A673 (cell line): ENCODE measurements at places on chromosomes 5 and 9.
A peak's percentile ranks its signal among the peaks of the same experiment; 100 is the strongest.

DNA sequence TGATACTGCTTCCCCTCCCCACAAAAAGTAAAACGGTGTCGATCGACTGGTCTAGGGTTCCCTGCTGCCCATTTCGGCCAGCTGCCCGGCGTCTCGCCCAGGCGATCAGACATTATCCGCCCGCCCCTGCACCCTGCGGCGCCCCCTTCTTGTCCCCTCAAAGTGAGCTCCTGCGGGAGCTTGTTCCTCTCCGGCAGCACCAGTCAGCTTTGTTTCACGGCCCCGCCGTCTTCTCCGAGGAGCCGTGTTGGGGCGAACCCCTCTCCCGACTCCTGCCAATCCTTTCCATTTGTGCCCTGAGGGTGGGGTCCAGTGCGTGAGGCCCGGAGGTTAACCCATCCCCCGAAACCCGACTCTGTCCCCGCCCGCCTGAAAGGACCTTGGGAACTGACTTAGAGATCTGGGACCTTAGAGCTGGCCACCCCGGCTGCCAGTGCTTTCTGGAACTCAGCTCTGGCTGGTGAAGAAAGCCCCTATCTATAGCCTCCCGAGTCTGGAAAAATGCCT, 518 bp downstream of the UBE2B start:
- H3K4me3 ChIP-seq: peak overlapping the region; percentile 66
- H3K4me1 ChIP-seq: peaks cover 6% of the 10 kb centered on the region
- DNase-seq: peak; percentile 44
- no peaks in the 10 kb centered on the region for H3K27me3 ChIP-seq
- H3K27ac ChIP-seq: peak overlapping the region; percentile 100
- peaks cover 15% of the 10 kb centered on the region for H3K36me3 ChIP-seq

DNA sequence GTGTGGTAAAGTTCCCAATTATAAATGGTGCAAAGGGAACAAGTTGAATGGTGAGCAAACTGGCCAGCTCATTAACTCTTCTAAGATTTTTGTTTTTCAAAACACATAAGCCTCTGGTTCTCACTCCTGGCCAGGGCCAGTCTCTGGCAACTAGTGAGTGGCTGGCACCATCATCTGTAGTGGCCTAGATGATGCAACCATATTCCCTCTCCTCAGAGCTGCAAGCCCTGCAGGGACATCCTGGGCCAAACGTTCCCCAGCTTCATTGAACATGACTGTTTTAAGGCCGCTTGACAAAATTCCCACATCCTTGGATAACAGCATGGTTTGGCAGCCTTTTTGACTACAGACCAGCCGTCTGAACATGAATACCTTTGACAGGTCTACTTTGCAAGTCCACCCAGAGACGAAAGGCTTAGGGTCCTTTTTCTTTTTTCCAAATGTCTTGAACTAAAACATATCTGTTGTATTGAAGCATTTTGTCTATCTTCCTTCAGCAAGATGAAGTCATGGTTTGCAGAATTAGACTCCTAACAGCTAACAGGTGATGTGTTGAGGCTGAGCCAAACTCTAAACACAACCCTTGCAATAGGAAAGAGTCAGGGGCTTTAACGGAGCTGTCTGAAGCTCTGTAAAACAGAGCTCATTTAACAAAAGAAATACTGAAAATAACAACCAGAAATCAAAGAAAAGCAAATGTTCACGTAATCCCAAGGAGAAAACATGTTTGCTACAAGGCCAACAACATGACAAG, 23.8 kb downstream of the MACROH2A1 start:
- no peak for DNase-seq
- no peaks in the 10 kb centered on the region for H3K4me1 ChIP-seq
- no peak overlapping the region for H3K4me3 ChIP-seq
- H3K36me3 ChIP-seq: peaks cover 62% of the 10 kb centered on the region
- no peaks in the 10 kb centered on the region for H3K27me3 ChIP-seq
- no peak overlapping the region for H3K27ac ChIP-seq

GRCh38 chr5:176899296-176899891, at the start of gene HK3:
Gene HK3 (minus strand): TSS chr5:176899346. CDS start chr5:176896159, 3,187 bp downstream.
- H3K27ac ChIP-seq: no peak within 1 kb of the TSS
- H3K4me1 ChIP-seq: no peaks in the 10 kb centered on the region
- H3K36me3 ChIP-seq: peaks cover 14% of the 10 kb centered on the region
- no peaks in the 10 kb centered on the region for H3K27me3 ChIP-seq

- no peak overlapping the region for H3K27ac ChIP-seq
- no peaks in the 10 kb centered on the region for H3K4me1 ChIP-seq
- no peaks in the 10 kb centered on the region for H3K27me3 ChIP-seq
- peaks cover 7% of the 10 kb centered on the region for H3K36me3 ChIP-seq
- H3K4me3 ChIP-seq: no peak overlapping the region
Observed at GRCh38 chr9:121770415-121771273, 119.2 kb downstream of the DAB2IP start.

GRCh38 chr9:32644698-32645097, 9.2 kb upstream of the TAF1L start:
- peaks cover 3% of the 10 kb centered on the region for H3K27me3 ChIP-seq
- peak; percentile 24 for DNase-seq
- H3K4me1 ChIP-seq: no peaks in the 10 kb centered on the region
- H3K27ac ChIP-seq: no peak overlapping the region

- peaks cover 24% of the 10 kb centered on the region for H3K36me3 ChIP-seq
Observed at GRCh38 chr9:120837921-120838320, 4.8 kb downstream of the PSMD5 start.

- H3K36me3 ChIP-seq: no peaks in the 10 kb centered on the region
- H3K27me3 ChIP-seq: no peaks in the 10 kb centered on the region
- no peaks in the 10 kb centered on the region for H3K4me1 ChIP-seq
- H3K4me3 ChIP-seq: no peak overlapping the region
- DNase-seq: no peak
Observed at GRCh38 chr5:157890836-157891597, 32.1 kb upstream of the CLINT1 start.

DNA sequence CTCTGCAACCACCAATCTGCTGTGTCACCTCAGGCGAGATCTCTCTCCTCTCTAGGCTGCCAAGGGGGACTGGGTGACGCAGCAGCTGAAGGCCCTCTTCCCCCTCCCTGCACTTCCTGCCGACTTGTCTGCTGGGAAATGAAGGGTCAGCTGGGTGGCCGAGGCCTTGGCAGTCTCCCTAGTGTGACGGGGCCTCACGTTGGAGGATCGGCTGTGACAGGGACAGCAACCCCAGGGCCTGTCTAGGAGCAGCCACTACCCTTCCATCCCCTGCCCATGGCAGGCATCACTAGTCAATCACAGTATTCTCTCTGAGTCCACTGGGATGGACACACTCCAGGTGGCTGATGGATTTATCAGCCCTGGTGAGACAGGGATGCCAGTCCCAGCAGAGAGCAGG, 107.3 kb upstream of the SARDH start:
- DNase-seq: no peak
- no peaks in the 10 kb centered on the region for H3K36me3 ChIP-seq
- H3K4me1 ChIP-seq: peaks cover 3% of the 10 kb centered on the region

GRCh38 chr5:39148983-39149534, 70.3 kb downstream of the FYB1 start:
- no peak overlapping the region for H3K27ac ChIP-seq
- peak; percentile 16 for DNase-seq
- no peaks in the 10 kb centered on the region for H3K4me1 ChIP-seq
- H3K4me3 ChIP-seq: no peak overlapping the region
- H3K36me3 ChIP-seq: no peaks in the 10 kb centered on the region
